ENCODE measurements at places on chromosomes 2 and 18. TPM values are rescaled to one million over a fixed set of nuclear protein-coding genes. Genes with fewer than 3 reads are reported as not detected.

DNA sequence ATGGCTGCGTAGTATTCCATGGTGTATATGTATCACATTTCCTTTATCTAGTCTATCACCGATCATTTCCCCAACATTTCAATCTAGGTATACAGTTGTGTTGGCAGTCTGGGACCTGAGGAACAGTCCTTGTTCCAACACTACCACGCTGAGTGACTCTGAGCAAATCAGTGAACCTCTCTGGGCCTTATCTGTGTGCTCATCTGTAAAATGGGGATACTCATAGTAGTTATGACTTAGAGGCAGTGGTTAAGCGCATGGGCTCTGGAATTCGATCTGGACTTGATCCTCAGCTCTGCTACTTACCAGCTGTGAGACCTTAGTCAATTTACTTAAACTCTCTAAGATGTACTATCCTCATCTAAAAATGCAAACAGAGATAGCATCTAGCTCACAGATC lies 85.1 kb downstream of the BCL2 start:
- no peaks in the 10 kb centered on the region for H3K27me3 ChIP-seq
- H3K4me3 ChIP-seq = peak overlapping the region; percentile 3
- no peak for DNase-seq
- peaks cover 81% of the 10 kb centered on the region for H3K36me3 ChIP-seq
- peaks cover 90% of the 10 kb centered on the region for H3K4me1 ChIP-seq

- no peaks in the 10 kb centered on the region for H3K4me1 ChIP-seq
- H3K27me3 ChIP-seq = no peaks in the 10 kb centered on the region
These were observed 18.2 kb upstream of the IHH start for GRCh38 chr2:219078951-219079350.

The ITGAV gene
- total RNA-seq = 4.7 TPM

The MDH1B gene
- total RNA-seq = 0.92 TPM

DNA sequence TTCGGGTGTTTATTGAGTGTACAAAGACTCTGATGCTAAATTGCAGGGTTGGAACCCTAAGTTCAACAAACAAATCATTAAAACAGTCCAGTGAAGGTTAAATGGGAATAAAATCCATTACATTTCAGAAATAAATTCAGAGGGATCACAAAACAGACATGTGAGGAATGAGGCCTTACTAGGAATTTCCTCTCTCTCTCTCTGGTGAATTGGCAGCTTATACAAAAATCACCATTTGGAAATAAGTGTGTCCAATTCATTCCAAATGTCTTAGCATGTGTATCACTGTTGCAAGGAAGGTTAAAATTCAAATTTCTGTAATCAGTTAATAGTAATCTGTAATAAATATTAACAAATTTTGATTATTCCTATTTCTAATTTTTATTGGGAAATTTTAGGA lies 228.6 kb upstream of the PXDN start:
- no peaks in the 10 kb centered on the region for H3K27me3 ChIP-seq
- H3K4me1 ChIP-seq = no peaks in the 10 kb centered on the region
- H3K36me3 ChIP-seq = no peaks in the 10 kb centered on the region
- no peak overlapping the region for H3K27ac ChIP-seq

DNA sequence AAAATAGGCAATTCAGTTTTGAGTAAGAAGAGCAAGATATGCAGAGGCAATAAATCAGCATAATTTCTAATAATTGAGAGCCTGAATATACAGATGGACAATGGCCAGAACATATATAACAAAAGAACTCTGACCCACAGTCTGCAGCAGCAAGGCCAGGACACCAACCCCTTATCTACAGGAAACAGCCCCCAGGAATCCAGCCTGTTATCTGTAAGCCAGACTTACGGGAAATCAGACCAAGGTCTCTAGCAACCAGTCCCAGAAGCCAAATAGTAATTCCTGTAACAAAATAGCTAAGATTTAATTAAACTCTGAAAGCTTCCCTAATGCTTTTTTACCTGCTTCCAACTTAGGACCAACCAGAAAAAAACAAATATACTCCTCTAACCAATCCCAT lies 434.5 kb upstream of the GYPC start:
- H3K4me1 ChIP-seq = no peaks in the 10 kb centered on the region
- no peak overlapping the region for H3K27ac ChIP-seq
- no peak for DNase-seq
- H3K27me3 ChIP-seq = peaks cover 2% of the 10 kb centered on the region

DNA sequence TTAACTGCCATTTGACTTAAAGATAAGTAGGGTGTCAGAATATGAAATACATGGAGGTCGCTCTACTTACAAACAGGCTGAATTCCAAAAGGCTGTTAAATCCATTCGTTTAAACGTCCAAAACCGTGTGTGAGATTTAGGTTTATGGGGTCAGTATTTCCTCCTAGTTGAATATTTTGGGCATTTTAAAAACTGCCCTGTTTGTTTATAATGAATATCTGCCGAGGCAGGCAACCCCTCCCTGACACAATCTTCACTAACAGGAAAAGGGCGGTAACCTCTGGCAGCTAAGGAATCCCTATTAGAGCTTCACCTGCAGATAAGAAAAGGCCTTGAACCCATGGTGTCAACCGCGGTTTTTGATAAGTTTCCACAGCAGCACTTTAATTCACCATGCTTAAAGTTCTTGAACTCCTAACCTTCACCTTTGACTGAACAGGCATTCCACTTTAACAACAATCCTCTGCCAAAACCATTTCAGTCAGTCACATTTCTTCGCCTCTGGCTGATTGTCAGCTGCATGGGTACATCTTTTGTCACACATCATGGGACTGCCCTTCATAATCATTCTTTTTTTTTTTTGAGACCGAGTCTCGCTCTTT lies 17.8 kb downstream of the TRAK2 start:
- no peak overlapping the region for H3K4me3 ChIP-seq
- DNase-seq = no peak
- peaks cover 15% of the 10 kb centered on the region for H3K36me3 ChIP-seq
- H3K27me3 ChIP-seq = no peaks in the 10 kb centered on the region

GRCh38 chr2:229268626-229269025 lies 2.5 kb downstream of the PID1 start:
- H3K4me3 ChIP-seq = no peak overlapping the region
- H3K36me3 ChIP-seq = no peaks in the 10 kb centered on the region
- DNase-seq = no peak
- no peak overlapping the region for H3K27ac ChIP-seq
- H3K27me3 ChIP-seq = peaks cover 19% of the 10 kb centered on the region

DNA sequence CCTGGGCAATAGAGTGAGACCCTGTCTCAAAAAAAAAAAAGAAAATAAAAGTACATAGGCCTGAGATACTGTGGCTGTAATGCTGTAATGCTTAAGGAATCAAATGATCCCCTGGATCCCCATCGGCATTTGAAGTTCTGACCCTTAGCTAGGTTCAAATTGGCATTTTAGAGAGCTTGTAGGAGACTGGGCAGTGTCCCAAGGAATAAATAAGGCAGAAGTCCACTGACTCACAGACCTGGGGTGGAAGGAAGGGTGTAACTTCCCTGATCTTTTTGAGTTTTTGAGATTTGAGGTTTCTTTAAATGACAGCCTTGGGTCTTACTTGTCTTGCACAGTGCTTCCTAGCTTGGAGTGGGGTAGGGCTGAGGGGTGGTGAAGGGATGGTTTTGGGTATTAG lies 553.7 kb downstream of the SLC4A3 start:
- H3K4me1 ChIP-seq = no peaks in the 10 kb centered on the region
- no peak overlapping the region for H3K4me3 ChIP-seq
- H3K27ac ChIP-seq = no peak overlapping the region
- no peaks in the 10 kb centered on the region for H3K27me3 ChIP-seq
- DNase-seq = no peak
- H3K36me3 ChIP-seq = no peaks in the 10 kb centered on the region

Measured in activated CD8-positive, alpha-beta T cell treated with anti-CD3 and anti-CD28 coated beads for 36 hours (primary cell).